ENCODE measurements at places on chromosomes 1 and 21.
A peak's percentile ranks its signal among the peaks of the same experiment; 100 is the strongest.

DNA sequence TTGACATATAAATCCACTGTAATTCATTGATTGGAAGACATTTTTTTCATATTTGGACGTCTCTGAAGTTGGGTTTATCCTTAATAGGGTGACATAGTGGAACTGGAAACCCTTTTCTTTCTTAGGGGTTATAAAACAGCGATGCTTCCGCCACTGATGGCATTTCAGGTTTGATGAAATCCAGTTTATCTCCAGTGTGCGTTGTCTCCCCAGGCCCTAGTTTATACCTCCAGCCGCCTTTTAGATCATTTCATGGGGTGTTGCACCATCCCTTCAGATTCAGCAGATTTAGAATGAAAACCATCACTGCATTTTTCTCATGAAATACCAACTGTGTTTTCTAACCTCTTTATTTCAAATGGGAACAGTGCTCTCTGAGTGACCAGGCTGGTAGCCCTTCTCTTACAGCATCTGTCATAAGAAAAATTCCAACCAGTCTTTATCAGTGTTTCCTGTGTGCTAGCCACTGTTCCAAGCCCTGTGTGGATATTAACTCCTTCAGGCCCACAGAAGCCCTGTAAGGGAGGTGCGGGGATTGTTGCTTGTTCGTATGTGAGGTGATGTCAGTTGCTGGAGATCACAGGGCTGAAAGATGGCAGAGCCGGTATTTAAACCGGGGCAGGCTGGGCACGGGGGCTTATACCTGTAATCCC, 19.0 kb downstream of the H6PD start:
- DNase-seq = no peak

DNA sequence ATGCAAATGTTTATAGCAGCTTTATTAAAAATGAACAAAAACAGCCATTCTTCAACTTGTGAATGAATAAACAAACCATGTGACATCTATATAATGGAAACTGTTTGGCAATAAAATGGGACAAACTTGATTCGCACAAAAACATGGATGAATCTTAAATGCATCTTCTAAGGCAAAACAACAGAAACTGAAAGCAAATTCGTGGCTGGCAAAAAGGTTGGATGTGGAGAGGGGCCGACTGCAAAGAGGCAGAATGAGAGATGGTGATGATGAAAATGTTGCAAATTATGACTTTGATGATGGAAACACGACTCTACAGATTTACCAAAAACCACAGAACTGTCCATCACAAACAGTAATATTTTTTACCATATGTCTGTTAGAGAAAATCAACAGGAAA, 327.0 kb upstream of the NR5A2 start:
- DNase-seq = no peak

DNA sequence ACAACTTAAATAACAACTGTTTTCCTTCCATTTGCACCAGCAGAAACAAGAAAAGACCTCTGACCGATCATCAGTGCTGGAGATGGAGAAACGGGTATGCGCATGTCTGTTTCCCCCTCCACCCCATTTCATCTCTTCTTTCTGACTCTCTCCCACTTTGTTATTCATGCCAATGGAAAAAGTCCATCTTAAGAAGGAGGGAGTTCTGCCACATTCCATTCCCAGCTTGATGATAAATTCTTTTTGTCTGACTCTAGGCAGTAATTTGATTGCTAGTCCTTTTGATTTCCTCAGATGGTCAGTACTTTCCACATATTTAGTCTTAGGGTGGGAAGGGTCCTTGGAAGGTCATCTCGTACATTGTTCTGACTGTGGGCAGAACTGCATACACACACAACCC, 142.5 kb downstream of the SYT2 start:
- no peak for DNase-seq

GRCh38 chr1:12196641-12197482, 30.1 kb downstream of the TNFRSF1B start:
- DNase-seq = no peak

DNA sequence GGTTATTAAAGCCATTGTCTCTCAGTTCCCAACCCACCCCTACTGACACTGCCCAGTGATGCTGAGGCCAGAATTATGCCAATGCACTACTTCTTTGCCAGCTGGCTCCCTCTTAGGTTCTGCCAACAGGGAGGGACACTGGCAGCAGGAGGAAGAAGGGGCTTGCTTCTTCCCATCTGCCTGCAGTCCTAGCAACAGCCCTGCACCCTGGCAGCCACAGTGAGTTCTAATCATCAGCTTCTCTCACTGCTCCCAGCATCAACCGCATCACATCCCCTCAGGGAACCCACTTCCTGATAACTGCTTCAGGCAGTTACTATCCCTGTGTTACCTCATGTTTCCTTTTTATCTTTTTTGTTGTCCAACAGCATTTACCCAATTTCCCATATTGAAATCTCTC, 86.2 kb downstream of the UBR4 start:
- no peak for DNase-seq

DNA sequence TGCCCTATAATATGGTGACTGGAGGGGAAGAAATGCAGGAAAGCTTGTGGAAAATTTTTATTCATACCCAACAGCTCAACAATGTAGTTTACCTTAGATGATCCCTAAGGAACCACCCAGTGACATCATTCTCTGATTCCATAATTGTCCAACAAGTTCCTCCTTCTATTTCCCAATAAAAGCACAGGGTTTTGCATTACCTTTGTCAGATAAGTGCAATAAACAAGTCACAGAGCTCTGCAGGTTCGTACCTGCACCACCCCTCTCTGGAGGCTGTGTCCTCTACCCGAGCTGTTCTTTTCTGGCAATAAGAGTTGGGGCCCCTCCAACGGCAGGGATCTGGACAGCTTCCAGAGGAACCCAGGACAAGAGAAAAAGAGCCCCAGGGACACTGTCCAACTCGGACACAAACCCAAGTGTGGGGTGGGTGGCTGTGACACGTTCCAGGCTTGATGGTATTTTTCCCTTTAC, 38.8 kb downstream of the RCAN1 start:
- no peak for DNase-seq

DNA sequence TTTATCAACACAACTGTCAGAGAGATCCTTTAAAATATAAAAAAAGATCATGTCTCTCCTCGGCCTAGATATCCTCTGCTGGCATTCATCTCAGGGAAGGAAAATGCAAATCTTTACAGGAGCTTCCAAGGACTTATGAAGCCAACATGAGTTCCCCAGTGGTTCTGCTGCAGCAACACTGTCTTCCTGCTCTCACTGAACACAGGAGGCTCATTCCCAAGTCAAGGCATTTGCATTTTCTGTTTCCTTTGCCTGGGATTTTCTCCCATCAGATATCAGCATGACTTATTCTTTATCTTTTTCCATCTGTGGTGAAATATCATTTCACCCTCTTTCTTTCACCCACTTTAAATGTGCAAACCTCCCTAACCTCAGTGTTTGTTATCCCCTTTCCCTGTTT, 513.8 kb upstream of the ZP4 start:
- no peak for DNase-seq

GRCh38 chr1:214187121-214187900, 93.6 kb upstream of the SMYD2 start:
- peak; percentile 19 for DNase-seq

GRCh38 chr1:162772571-162773154, 17.8 kb upstream of the HSD17B7 start:
- no peak for DNase-seq

DNA sequence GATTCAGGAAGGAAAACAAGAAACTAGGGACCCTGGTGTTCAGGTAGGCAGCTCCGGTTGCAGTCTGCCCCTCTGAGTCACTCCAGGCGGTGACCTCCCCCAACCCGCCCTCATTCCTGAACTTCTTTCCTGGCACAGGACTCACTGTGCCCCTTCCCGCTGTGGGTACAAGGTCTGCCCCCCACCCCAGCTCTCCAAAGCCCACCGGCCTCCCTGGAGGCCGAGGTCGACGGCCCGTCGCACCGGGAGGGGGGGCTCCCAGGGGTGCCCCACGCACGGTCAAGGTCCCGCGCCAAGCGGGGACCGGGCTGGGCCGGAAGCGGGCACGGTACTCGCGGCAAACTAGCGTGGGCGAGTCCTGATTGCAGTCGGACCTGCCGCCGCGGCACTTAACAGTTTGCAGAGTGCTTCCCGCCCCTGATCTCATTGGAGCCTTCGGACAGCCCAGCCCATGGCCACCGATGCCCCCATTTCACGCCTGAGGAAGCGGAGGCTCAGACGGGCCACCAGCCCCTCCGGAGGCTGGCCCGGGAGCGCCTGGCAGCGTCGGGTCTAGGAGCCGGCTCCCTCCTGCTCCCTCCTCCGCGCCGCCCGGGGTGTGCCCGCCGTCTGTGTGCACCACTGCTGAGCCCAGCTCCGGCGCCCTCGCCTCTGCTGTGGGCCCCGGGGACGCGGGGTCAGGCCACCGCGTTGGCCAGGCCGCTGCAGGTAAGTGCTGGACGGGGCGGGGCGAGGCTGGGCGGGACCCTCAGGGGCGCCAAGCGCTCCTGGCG, at the start of gene GJB3:
TSS of gene GJB3 (plus strand) at position 144 of the 773 bp plus-strand sequence. CDS start 3,549 bp downstream, outside the sequence.
- peak; percentile 31 for DNase-seq
